Activated CD4-positive, alpha-beta T cell treated with anti-CD3 and anti-CD28 coated beads, Interleukin-2, amount 10 ng/mL, durations not matched to agents 7 days and 5 days (primary cell): ENCODE measurements at places on chromosomes 5 and 9. TPM values are rescaled to one million over a fixed set of nuclear protein-coding genes. Genes with fewer than 3 reads are reported as not detected.
A peak's percentile ranks its signal among the peaks of the same experiment; 100 is the strongest.

DNA sequence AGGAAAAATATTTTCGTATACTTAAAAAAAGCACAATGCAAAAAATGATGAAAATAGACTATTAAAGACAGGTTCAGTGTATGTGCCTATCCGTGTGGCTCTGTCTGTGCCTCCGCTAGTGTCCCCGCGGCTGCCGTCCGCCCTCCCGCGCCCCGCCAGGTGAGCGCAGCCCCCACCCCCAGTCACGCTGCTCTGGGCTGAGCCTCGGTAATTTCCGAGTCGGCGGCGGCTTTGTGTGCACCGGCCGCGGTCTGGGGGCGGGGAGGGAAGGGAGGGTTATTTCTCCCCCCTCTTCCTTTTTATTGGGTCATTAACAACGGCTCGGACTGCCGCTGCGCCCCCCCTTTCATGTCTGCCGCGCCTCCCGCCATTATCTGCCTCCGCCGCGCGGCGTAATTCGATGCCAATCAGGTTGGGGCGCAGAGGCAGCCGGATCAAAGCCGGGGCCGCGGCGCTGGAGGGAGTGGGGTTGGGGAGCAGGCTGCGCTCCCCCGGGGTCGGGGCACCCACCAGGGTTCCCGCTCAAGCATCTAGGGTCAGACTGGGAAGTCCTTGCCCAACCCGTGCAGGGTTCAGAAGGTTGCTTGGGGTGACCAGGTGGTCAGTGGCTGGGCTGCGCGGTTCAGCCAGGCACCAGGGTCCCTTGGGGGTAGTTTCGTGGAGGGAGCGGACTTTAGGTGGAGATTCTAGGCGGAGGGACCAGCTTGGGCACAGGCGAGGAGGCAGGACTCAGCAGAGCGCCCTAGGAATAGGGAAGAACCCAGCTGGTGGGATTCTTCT lies 39.5 kb upstream of the PSD2 start:
- DNase-seq = no peak

GRCh38 chr5:112586596-112587062 lies 151.1 kb upstream of the APC start:
- DNase-seq = no peak

GRCh38 chr5:78896132-78896531 lies 89.0 kb downstream of the ARSB start:
- DNase-seq = no peak

- DNase-seq = no peak
Measured at GRCh38 chr5:52743529-52743928, 44.2 kb upstream of the ITGA1 start.

DNA sequence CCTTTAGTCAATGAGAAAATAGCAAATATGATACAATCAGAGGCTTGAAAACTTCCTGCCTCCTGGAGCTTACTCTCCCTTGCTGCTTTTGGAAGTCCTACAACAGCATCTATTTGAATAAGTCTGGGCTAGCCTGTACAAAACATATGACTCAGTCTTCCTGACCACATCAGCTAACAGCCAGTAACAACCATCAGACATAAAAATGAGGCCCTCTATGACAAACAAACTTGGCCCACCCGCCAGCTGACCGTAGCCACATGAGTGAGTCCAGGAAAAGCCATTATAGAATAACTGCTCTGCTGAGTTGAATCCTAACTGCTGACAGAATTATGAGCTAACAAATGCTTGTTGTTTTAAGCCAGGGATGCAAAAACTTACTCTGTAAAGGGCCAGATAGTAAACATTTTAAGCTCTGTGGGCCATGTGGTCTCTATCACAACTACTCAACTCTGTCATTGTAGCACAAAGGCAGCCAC lies 347.6 kb downstream of the PTPRD start:
- no peak for DNase-seq

GRCh38 chr5:40437452-40437861 lies 242.3 kb upstream of the PTGER4 start:
- DNase-seq = no peak

- no peak for DNase-seq
Measured at GRCh38 chr5:177232761-177233160, 70.8 kb downstream of the RAB24 start.

DNA sequence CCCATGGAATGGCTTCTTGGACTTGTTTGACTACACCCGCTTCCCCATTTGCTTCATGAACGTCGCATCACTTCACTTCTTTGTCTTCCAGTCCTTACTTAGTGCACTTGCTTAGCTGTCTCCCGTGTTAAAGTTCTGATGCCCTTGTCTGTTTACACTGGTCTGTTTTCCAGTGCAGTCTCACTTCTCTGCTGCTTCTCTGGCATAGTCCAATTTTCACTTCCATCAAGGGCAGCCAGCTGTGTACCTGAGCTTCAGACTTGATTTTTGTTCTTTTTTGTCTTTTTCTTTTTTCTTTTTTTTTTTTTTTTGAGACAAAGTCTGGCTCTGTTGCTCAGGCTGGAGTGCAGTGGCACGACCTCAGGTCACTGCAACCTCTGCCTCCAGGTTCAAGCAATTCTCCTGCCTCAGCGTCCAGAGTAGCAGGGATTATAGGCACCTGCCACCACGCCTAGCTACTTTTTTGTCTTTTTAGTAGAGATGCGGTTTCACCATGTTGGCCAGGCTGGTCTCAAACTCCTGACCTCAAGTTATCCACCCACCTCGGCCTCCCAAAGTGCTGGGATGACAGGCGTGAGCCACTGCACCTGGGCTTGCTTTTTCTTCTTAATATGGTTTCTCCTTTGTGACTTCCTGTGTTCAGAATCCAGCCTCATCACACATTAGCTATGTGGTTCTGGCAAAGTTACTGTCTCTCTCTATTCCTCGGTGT lies 75.4 kb downstream of the LRRC70 start:
- DNase-seq = no peak

DNA sequence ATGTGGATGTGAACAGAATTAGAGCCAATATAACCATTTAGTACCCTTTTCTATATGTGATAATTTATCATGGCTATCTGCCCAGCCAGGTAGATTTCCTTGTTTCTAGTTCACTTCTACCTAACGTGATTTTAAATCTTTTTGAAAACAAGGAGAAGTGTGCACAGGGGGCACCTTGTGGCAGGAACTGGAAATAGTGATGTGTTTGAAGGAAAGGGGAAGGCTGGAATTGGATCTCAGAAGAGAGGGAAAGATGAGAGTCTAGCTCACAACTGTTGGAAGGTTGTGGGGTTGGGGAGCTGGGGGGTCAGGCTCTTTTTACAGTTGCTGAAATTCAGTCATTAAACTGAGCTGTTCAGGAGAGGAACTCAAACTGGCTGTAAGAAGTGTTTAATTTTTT lies 219.5 kb downstream of the KCTD16 start:
- no peak for DNase-seq

DNA sequence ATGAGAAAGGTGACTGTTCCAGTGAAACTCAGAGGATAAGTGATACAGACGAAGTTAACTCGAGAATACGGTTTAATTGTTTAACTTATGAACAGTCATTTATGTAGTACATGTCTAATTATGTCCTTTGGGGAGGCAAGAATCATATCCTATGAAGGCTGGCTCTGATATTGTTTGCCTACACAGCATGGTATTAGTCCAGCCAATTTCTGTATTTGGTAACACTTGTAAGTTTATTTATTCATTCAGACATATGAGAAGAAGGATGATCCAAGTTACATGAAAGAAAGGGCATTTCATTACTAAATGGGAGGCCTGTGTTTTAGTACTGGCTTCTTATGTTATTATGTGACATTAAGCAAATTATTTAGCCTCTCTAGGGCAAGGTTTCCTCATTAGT lies 199.7 kb downstream of the NNT start:
- no peak for DNase-seq

DNA sequence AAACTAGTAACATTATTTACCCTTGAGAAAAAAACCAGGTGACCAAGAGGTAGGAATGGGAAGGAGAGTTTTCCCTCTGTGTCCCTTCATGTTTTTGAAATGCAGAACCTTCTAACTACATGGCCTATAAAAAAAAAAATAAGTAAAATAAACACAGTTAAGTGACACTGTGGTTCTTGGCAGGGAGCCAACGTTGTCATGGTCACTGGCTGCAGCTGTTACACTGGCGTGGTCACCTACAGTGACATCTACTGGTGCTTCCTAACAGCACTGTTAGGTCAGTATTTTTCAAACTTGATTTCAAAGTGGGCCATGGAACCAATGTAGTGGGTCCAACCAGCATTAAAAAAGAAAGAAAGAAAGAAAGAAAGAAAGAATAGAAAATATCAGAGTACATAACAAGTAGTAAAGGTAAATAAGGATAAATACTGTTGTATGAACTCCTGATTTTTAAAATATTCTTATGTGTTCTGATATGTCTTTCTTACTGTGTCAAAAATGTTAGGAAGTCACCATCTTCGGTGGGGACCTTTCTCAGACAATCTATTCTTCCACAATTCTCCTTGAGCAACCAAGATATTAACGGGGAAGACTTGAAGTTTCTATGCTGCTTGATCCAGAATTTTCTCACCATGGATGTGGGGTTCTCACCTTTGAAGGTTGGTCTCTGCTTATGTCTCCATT lies 59.1 kb upstream of the PJA2 start:
- peak; percentile 78 for DNase-seq

DNA sequence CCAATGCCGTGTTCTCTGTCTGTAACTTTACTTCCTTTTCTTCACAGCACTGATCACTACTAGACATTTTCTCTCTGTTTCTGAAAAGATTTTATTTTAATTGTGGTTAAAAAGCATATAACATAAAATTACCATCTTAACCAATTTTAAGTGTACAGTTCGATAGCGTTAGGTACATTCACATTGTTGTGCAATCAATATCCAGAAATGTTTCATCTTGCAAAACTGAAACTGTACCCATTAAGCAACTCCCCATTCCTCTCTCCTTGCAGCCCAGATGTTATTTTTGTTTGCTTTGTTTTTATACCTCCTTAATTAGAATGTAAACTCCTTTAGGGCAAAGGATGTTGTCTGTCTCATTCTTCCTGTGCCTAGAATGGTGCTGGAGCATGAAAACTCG lies 47.5 kb downstream of the COL27A1 start:
- DNase-seq = no peak

DNA sequence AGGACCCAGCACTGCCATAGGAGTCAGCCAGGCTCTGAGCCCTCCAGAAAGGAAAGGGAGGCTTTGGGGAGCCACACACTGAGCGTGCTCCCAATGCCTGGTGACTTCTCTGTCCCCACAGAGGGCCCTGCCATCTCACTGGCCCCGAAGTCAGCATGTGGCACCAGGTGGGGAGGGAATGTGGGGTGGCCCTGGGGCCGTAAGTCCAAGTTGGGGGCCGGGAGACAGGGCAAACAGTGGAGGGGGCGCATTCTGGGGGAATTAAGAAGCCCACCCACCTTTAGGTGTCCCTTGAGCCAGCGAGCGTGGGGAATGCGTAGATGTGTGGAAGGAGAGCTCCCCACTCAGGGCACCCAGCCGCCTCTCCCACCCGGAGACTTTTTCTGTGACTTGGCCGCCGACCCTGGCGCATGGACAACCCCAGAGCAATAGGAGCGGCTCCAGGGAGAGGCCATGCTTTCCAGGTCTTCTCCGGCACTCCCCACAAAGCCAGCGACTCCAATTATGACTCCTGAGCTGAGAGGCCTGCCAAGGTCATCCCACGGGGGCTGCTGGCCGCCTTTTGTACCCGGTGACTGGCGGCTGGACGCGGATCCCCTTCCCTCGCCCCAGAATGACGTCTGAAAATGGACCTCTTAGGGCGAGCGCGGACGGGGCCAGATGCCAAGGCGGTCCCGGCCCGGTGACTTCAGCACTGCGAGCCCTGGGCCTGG lies 9.8 kb downstream of the IRX1 start:
- no peak for DNase-seq

GRCh38 chr9:38018241-38018957 lies 50.6 kb downstream of the SHB start:
- DNase-seq = no peak

GRCh38 chr5:93819668-93820067 lies 78.3 kb upstream of the POU5F2 start:
- DNase-seq = no peak

DNA sequence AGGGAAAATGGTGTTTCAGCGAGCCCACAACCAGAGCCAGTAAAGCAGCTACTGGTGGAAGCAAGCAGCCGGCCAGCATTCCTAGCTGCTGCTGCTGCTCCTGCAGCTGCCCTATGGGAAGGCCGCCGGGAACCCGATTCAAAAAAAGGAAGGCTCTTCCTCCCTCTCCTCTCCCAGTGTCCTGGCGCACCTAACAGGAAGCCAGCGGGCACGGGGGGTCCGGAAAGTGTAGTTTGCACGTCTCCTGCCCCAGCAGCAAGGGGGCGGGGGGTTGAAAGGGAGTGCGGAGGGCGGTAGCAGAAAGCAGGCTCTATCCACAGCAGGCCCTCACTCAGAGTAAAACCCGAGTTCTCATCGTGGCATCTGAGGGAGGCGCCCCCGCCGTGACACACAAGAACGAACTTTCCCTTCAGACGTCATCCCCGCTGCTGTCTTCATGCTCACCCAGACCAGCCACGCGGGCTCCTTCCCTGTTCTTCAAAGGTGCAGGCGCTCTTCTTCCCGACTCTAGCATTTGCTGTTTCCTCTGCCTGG lies 16.5 kb downstream of the GRXCR2 start:
- DNase-seq = no peak

DNA sequence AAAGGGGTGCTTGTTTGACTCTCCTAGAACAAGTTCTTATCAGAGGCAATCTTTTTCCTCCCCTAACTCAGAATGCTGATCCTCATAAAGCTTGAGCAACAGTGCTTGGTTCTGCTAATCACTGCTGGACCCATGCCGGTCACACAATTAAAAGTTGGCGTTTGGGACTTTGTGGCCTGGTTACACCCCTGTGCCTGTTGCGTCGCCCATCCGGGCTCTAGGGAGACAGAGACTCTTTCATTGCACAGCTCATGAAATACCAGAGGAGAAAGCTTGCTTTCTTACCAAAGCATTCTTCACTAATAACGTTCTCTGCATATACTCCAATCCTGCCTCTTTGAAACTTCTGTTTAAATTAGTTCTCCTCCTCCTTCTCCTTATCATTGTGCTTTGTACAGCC lies 301.1 kb downstream of the NR3C1 start:
- DNase-seq = no peak

DNA sequence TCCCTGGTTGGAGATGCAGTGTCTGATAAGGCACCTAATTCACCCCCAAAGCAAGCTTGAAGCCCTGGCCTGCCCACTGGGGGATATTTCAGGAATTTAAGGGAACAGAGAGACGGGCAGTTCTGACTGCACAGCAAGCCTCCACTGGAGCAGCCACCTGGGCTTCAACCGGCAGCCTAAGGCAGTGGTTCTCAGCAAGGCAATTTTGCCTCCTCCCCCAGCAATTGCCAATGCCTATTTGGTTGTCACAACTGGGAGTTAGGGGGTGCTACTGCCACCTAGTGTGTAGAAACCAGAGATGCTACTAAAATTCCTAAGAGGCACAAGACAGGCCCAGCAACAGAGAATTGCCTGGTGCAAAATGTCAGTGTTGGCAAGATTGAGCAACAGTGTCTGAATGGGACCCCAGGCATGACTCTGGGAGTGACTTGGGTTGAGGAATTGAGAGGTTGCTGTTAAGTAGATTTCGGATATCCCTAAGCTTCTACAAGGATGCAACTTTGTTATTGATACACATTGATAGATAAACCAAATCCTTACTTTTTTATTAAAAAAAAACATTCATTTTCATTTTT lies 58.7 kb upstream of the CTSL start:
- no peak for DNase-seq

PCDHA3 gene
- not detected for total RNA-seq

FOXD4 gene
- 0.71 TPM for total RNA-seq

DBH gene
- total RNA-seq = not detected

PCDHGA11 gene
- not detected for total RNA-seq

NUTM2F gene
- total RNA-seq = not detected

DRD1 gene
- total RNA-seq = not detected

HAVCR1 gene
- total RNA-seq = 1.5 TPM

PCDHGA2 gene
- not detected for total RNA-seq

ARHGEF37 gene
- 0.52 TPM for total RNA-seq
